Chondrocyte (in vitro differentiated cells): ENCODE measurements at places on chromosomes 13 and 19. TPM values are rescaled to one million over a fixed set of nuclear protein-coding genes. Genes with fewer than 3 reads are reported as not detected.

Gene ATP1A3
- 0.10 to 0.85 TPM (median 0.64 TPM) in 3 replicates for total RNA-seq

DNA sequence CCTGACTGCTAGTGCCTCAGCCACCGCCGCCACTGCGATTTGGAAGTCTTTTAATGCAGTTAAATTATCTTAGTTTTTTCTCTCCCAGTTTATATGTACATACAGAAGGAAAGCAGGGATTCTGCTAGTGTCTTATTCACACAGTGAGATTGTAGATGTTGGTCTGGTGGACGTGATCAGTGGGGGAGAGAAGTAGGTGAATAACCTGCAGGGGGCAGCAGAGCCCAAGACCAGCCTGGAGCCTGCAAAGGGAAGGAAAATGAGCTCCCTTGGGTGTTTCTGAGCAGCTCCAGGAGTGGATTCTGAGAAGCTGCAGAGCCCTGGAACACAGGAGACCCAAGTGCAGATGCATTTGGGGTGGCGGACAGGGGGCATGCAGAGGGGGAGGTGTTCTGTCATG lies 26.3 kb downstream of the ZNF844 start:
- DNase-seq = no peak

DNA sequence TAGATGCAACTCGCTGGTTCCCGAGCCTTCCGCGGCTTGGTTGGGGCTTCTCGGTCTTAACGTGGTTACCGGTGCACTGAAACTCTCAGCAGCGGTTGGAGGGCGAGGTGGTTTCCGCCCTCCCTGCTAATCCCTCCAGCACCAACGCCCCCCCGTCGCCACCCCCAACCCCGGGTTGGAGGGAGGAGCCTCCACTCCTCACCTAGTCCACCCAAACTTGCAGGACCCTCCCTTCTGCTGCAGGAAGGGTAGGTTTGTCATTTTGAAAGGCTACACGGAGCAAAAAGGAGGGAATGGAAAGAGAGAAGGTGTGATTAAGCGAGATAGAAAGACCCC lies 465.0 kb downstream of the ITGBL1 start:
- no peak for DNase-seq

DNA sequence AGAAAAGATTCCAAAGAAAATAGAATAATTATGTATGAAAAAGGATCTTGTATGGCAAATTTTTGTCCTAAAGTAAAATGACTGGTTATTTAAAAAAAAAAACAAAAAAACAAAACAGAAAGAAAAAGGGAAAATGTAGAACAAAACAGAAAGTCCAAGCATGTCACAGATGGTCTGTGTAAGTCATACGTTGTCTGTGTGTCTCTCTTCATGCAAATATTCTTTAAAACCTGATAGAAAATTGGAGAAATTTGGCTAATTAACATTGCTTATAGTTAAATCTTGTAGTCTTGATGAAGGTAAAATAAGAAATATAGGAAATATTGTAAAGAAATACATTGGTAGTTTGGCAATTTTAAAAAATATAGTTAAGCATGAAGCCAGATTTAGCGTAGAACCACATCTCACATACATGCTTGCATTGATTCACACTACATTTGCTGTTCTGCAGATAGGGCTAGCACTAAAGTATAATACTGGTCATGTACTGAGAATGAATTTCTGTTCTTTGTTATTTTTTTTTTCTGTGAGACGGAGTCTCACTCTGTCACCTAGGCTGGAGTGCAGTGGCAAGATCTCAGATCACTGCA lies 58.4 kb downstream of the SPRYD7 start:
- DNase-seq = no peak

DNA sequence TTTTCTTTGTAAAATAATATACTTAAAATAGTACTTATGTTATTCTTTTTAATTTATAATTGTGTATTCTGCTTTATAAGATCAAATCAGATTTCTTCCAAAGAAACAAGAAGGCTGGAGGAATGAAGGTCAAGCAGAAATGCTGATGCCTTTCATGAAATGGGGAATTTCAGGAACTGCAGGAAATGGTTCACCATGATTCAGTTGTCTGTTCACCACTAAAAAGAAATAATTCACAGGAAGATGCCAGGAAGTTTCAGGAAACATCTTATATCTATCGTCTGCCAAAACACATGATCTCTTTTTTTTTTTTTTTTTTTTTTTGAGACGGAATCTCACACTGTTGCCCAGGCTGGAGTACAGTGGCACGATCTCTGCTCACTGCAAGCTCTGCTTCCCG lies 15.7 kb upstream of the SCEL start:
- no peak for DNase-seq

Gene SERP2
- 6.7 to 9.5 TPM (median 8.5 TPM) in 3 replicates for total RNA-seq

- DNase-seq = no peak
These were observed 73.5 kb upstream of the PCDH17 start for GRCh38 chr13:57558051-57558467.

Gene PRDX2
- 184 to 211 TPM (median 190 TPM) in 3 replicates for total RNA-seq

GRCh38 chr13:40114305-40114896 lies 458.9 kb downstream of the COG6 start:
- no peak for DNase-seq

Gene NAA16
- total RNA-seq = 9.4 to 16.5 TPM (median 9.6 TPM) in 3 replicates

DNA sequence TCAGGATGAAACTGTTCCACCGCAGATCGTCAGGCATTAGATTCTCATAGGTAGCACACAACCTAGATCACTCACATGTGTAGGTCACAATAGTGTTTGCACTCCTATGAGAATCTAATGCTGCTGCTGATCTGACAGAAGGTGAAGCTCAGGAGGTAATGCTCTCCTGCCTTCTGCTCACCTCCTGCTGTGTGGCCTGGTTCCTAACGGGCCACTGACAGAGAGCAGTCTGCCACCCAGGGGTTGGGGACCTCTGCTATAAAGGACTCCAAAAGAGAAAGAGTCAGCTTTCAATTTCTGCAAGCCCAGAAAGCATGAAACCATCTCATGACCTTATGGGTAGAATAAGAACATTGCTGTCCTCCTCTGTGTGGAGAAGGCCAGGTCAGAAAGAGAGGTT lies 43.5 kb upstream of the PCCA start:
- no peak for DNase-seq

GRCh38 chr19:55161571-55162322 lies 4.2 kb upstream of the TNNI3 start:
- DNase-seq = no peak

Gene CLEC17A
- not detected in 3 replicates for total RNA-seq

Gene DPF1
- total RNA-seq = 2.1 to 4.8 TPM (median 2.4 TPM) in 3 replicates

Gene FZR1
- 35.0 to 37.6 TPM (median 36.5 TPM) in 3 replicates for total RNA-seq

- DNase-seq = no peak
These were observed 16.2 kb downstream of the LACC1 start for GRCh38 chr13:43895940-43896339.

DNA sequence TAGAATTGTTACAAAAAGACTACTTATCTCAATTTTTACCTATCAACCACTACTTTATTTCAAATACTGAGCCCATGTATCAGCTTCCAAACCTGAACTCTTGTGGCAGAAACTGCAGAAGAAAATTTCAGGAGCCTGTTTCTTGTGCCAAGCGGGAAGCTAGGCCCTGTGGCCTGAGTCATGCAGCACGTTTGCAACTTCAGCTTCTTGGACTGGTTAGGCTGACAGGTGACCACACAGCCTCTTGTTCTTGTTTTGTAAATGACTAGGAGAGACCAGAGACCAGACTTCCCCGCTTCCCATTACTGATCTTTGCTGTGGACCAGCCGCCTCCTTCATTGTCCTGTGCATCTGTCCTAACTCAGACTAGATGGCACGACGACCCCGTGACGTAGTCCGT lies 3.4 kb upstream of the LAMP1 start:
- DNase-seq = no peak

DNA sequence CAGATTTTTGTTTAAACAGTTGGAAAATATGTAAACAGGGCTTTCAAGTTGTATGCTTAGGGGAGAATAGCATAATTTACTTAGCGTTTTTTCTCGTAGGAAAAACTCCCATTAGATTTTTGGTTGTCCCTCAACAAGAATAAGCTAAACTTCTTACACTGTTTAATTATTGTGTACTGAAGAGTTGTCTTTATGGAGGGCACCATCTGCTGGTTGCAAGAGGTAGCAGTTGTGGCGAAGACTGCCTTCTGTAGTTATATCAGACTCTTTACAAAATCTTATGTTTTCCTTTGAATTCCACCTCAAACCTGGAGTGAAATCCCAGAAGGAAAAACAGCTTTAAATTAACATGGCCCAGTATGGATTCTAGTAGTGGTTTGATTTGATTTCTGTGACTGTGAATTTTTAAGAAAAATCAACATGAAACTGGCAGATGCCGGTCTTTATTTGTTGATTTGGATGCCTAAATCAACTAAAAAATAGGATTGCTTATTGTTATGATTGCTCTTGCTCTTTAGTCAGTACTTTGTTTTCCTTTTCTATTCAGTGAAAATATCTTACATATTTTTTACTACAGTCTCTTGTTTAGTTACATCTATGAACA lies 53.4 kb downstream of the PDS5B start:
- DNase-seq = no peak

GRCh38 chr19:5134691-5135090 lies 165.8 kb downstream of the KDM4B start:
- DNase-seq = no peak

DNA sequence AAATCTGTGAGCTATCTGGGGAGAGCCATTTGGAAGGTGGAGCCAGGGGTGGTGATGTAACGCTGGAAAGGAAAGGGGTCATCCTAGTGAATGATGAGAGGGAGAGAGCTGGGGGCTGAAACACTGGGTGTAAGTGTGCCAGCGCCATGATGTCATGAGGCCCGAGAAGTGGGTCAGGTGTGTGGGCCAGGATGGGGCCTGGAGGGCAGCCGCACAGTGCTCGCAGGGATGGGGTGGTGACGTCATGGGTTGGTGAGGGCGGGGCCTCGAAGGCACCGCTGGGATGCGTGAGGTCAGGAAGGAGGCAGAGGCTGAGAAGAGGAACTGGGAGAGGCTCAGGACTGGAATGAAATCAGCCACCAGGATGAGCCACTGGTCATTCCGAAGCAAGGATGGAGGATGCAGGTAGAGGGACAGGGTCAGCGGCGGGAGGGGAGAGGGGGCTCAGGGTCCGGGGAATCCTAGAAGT lies 4.4 kb downstream of the CCDC61 start:
- no peak for DNase-seq

Gene NALCN
- total RNA-seq = 38.0 to 59.7 TPM (median 38.6 TPM) in 3 replicates

DNA sequence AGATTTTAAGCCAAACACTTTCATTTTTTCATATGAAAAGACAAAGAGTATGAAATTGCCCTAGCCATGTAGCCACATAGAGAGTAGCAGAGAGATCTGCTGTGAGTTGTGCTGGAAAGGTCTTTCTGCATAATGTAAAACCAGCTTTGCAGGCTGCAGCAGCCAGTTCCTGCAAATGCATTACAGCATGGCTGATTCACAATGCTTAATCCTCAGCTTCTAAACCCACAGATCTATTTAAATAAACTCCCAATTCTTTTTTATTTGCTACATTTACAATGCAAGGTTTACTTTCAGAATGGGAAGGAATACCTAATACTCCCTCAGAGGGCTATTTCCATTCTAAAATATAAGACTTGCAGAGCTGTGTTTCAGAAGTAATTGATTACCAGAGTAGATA lies 185.6 kb upstream of the STARD13 start:
- DNase-seq = no peak

GRCh38 chr19:43438291-43439031 lies 23.8 kb downstream of the TEX101 start:
- DNase-seq = no peak
